ENCODE measurements at places on chromosomes 5 and 9.

DNA sequence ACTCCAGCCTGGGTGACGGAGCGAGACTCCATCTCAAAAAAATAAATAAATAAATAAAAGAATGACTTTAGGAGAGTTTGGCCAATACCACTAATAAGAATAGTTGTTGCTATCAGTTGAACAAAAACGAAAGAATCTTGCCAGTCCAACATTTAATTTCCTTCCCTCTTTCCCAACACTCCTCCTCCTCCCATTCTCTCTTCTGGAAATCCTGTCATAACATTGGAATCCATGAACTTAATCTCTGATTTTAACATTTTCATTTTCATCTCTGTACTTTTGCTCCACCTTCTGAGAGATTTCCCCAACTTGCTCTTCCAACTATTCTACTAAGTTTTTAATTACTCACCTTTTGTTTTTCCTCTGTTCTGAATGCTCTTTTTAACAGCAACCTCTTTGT lies 42.8 kb upstream of the CDK20 start:
- H3K4me3 ChIP-seq = no peak overlapping the region
- no peak for DNase-seq
- H3K27ac ChIP-seq = no peak overlapping the region
- no peaks in the 10 kb centered on the region for H3K27me3 ChIP-seq

- no peak overlapping the region for H3K4me3 ChIP-seq
- H3K4me1 ChIP-seq = no peaks in the 10 kb centered on the region
- no peaks in the 10 kb centered on the region for H3K27me3 ChIP-seq
- no peak overlapping the region for H3K27ac ChIP-seq
Measured at GRCh38 chr9:32218100-32218767, 166.2 kb upstream of the ACO1 start.

- H3K27ac ChIP-seq = peak overlapping the region; percentile 93
- no peak overlapping the region for H3K4me3 ChIP-seq
- H3K36me3 ChIP-seq = peaks cover 36% of the 10 kb centered on the region
- peaks cover 93% of the 10 kb centered on the region for H3K4me1 ChIP-seq
Measured at GRCh38 chr9:90808890-90809685, 7.5 kb downstream of the SYK start.

DNA sequence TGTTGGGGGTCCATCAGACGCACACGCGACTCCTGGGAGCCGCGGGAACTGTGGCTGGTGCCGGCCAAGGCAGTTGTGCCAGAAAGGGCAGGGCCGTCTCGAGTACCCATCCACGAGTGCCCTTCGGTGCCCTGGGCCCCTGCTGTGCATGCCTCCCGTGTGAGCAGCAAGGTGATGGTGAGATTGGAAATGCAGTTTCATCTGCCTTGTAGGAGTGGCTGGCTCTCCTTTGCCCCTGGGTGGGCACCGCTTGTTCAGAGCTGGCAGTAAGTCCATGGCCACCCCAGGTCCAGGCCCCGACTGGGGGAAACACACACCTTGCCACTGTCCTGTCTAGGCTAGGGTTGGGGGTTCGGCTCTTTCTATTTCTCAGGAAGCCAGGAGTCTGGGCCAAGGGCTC lies 5.7 kb downstream of the NKD2 start:
- no peak overlapping the region for H3K4me3 ChIP-seq
- H3K27me3 ChIP-seq = peaks cover 24% of the 10 kb centered on the region
- H3K27ac ChIP-seq = no peak overlapping the region
- peaks cover 6% of the 10 kb centered on the region for H3K4me1 ChIP-seq
